RWPE1 (cell line): ENCODE measurements at places on chromosomes 12 and 14.
A peak's percentile ranks its signal among the peaks of the same experiment; 100 is the strongest.

- DNase-seq: no peak
Measured at GRCh38 chr12:13149411-13149810, 45.9 kb upstream of the GSG1 start.

GRCh38 chr12:67415473-67415872 is 146.3 kb downstream of the CAND1 start:
- no peak for DNase-seq

DNA sequence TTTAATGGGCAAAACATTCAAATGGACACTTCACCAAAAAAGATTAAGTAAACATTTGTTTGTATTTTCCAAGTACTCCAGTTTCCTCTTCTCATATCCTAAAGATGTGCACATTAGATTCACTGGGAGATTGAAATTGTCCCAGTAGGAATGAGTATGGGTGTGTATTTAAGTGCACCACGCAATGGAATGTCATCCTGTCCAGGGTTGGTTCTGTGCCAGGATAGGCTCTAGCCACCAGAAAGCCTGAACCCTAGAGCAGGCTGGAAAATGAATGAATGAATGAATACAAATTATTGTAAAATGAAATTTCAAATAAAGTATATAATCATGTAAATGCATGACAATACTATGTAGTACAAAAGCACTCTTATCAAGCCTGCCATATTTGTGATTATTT is 14.0 kb downstream of the CEP83 start:
- DNase-seq: peak; percentile 26

DNA sequence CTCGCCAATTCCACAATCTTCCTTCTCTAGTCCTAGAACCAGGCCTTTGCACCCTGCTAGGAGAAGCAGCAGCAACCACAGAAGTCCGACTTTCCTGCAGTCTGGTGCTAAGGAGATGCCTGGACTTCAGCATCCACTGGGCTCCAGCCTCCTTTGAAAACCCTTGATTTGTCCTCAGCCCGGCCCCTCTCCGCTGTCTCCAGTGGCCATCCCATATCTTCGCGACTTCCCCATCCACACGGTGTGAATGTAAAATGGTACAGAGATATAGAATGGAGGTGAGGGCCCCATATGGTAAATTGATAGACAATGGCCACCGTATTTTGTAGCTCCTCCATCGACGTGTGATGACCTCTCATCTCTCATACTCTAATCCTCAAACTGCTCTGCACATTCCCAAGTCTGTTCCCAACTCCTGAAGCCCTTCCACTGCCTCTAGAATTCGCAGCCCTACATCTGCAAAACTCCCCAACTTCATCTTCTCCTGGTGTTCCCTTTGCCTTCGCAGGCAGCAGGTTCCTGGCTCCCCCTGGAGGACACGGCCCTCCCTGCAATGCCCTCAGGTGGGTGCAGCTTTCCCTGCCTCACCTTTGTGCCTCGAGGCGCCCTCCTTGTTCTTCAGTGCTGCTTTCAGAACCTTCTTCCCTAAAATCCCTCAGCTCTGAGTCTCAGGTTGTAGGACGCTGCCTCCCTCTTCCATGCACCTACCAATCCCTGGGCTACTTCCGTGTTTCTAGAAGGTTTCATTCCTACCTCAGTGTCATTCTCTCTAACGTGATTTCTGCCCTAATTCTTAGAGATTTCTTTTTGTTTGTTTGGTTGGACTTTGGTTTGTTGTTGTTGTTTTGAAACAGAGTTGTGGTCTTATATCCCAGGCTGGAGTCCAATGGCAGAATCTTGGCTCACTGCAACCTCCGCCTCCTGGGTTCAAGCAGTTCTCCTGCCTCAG is 36.7 kb downstream of the TMBIM6 start:
- peak; percentile 72 for DNase-seq

- no peak for DNase-seq
Measured at GRCh38 chr12:118377021-118377883, 897 bp downstream of the SUDS3 start.

DNA sequence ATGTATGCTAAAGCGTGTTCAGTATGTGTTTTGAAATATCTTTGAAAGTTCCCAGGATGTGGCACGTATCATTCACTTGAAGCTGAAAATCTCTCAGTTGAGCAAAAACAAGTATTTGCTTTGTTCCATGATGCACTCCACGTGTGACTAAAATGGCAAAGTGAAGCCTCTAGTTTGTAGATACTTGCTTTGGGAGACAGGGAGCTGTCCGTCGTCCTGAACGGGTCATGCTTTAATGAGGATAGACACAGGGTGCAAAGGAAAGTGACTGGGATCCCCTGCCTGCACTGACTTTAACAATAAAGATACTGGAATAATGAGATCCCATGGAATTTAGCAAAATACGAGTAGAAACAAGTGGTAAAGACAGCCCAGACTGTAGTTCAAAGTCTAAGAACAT is 991.4 kb downstream of the NRXN3 start:
- no peak for DNase-seq

- no peak for DNase-seq
Measured at GRCh38 chr12:12716151-12716792, 896 bp upstream of the CDKN1B start.
